Posterior cingulate gyrus (tissue), 11 donors: ENCODE measurements at places on chromosomes 7 and 10.

DNA sequence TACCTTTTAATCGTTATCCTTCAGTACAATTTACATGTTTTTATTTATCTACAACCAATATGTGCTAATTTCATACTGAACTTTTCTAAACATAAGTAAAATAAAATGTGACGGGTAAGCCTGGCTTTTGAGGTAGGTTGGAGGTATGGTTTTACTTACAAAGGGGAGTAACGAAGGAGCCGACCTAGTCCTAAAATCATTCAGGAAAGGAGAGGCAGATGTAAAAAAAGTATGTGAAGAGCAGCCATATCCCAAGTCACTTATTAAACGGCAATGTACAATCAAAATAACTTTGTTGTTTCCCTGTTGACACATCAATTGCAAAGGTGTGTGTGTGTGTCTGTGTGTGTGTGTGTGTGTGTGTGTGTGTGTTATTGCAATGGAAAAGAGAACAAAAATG, 351.3 kb downstream of the CRPPA start:
- DNase-seq = no peak

GRCh38 chr10:125797994-125798662, 22.5 kb upstream of the MMP21 start:
- DNase-seq = no peak

DNA sequence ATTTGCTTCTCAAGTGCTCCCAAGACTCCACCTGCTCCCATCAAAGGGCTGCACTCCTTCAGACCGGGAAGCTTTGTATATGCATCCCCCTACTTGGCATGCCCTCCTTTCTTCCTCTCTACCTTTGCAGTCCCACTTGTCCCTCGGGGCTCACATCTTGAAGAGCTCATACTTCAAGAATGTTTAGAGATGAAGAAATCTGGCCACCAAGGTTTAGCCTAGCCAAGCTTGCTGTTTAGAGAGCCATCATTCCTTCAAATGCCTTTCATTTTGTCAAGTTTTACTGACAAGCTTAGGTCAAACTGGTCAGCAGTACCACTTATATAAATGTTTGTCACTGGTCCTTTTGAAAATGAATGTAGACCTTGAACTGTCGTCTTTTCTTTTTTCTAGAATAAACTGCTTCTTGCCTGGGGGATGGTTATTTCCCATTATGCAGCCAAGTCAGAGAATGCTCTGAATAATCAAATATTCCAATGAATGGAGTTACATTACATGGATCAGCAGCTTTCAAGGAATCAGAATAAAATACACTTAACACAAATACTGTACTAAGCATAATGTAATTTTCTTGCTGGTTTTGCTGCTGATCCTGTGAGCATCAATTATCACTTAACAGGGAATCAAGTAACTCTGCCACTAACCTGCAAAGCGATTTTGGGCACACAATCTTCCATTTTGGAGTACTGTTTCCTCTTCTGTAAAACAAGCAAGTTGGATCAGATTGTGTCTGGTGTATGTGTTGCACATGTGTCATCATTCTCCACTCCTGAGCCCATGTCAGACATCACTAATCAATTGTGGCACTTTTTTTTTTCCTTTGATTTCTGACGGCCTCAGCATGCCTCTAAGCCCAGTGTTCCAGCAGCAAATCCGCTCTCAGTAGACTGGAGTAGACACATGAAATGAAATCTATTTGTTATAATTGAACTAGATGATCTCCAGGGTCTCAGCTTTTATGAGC, 357.9 kb downstream of the PTEN start:
- DNase-seq = no peak

- no peak for DNase-seq
Observed at GRCh38 chr7:157032644-157033482, 22.4 kb upstream of the MNX1 start.

DNA sequence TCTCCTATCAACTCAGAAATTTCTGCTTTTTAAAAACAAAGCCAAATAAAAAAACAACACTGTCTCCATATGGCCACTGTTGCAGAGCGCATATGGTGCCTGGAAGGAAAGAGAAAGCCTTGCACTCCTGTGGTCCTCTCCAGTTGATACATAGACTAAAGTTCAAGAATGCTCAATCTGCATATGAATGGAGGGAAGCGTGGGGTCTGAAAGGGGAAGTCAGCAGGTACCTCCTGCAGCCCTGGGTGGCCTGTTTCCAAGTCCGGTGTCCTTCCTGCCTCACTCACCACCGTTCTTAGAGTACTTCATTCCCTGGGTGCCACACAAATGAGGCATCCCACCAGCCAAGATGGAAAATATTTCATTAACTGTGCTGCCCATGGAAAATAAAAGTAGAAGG, 138.3 kb upstream of the PALS2 start:
- no peak for DNase-seq

DNA sequence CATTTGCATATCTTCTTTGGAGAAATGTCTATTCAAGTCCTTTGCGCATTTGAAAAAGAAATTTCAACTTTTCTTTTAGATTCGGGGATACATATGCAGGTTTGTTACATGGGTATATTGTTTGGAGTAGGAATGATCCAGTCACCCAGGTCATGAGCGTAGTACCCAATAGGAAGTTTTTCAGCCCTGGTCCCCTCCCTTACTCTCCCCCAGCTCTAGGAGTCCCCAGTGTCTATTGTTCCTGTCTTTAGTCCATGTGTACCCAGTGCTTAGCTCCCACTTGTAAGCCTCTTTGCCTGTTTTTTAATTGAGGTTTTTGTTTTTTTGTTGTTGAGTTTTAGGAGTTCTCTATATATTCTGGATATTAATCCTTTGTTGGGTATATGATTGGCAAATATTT, 63.3 kb downstream of the SND1 start:
- DNase-seq = no peak

GRCh38 chr7:6649241-6649961, 12.3 kb downstream of the ZNF316 start:
- no peak for DNase-seq

DNA sequence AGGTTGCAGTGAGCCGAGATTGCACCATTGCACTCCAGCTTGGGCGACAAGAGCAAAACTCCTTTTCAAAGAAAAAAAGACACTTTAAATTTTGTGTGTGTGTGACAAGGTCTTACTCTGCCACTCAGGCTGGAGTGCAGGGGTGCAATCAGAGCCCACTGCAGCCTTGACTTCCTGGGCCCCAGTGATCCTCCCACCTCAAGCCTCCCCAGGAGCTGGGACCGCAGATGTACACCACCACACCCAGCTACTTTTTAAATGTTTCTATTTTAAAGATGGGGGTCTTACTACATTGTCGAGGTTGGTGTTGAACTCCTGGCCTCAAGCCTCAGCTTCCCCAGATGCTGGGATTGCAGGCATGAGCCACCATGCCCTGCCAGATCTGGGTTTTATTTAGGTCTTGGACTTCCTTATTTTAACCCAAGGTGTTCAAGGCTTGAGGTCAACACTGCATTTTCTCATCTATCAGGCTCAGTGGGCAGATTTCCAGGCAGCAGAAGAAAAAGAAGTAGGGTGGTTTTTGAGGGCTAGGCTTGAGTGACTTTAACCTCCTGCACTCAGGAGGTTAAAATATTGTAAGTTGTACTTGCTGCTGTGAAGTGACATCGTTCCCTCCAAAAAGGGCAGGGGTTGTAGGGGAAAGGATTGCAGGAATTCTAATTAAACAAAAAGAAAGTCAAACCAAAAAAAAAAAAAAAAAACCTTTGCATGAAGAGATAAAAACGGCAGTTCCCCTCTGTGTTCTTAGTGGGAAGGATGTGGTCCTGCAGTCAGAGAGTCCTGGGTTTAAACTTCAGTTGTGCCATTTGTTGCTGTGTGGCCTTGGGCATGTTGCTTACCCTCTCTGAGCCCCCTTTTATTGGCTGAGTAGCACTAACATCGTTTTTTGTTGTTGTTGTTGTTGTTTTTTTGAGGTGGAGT, 71.5 kb downstream of the CARD11 start:
- DNase-seq = no peak

GRCh38 chr10:64086083-64086767, 565.0 kb downstream of the REEP3 start:
- no peak for DNase-seq

GRCh38 chr7:50228148-50228547, 76.4 kb upstream of the IKZF1 start:
- DNase-seq = no peak

- DNase-seq = no peak
Observed at GRCh38 chr10:62394556-62395018, 20.4 kb downstream of the ZNF365 start.

- DNase-seq = no peak
Observed at GRCh38 chr10:5890452-5890915, 441 bp downstream of the FBH1 start.

DNA sequence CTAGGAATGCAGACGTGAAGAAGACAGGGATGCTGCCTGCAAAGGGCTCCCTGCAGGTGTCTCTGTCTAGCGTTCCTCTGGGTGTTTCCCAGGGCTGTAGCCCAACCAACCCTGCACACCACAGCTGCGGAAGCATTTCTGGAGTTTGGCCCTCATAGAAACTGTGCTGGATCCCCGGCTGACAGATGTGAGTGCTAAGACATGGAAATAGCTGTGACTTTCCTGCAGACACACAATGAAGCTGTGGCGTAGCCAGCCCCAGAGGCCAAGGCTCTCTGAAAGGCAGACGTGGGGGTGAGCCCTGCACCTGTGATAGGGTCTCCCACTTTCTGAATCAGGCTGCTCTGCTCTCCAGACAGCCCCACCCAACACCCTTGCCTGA, 44.8 kb downstream of the ADCYAP1R1 start:
- peak; percentile 76 for DNase-seq

DNA sequence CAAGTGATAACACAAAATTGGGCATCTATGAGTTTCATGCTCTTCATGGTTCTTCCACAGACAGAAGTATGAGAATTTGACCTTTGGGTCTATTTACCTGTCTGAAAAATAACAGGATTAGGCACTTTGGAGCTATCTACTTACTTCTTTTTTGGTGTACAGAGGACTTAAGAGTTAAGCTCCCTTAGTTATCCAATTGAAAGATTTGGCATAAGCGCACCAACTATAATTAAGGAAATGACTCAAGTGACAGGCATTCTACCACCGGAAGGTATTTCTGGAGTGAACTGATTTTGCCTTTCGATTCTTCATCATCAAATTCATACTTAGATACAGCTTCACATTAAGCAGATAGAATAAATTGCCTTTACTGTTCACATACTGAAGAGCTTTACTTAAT, 43.9 kb downstream of the IFIT5 start:
- DNase-seq = no peak

- DNase-seq = no peak
Observed at GRCh38 chr10:109689785-109690184, 233.5 kb downstream of the XPNPEP1 start.

DNA sequence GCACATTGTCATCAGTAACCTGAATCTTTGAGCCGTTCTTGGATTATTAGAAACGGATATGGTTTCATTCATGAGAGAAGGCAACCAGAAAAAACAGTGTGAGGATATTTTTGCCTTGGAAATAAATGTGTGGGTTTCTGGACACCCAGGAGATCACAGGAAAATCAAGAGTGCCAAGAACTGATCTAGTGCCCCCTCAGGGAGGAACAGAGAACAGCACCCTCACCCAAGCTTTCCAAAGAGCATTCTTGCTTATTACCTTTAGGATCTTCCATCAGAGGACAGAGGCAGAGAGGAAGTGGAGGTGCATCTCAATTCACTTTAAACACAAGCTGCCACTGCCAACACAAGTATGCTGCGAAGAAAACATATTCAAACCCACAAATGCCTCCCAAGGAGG, 851.5 kb upstream of the COBL start:
- DNase-seq = no peak

GRCh38 chr10:33428682-33429081, 94.2 kb upstream of the NRP1 start:
- no peak for DNase-seq

DNA sequence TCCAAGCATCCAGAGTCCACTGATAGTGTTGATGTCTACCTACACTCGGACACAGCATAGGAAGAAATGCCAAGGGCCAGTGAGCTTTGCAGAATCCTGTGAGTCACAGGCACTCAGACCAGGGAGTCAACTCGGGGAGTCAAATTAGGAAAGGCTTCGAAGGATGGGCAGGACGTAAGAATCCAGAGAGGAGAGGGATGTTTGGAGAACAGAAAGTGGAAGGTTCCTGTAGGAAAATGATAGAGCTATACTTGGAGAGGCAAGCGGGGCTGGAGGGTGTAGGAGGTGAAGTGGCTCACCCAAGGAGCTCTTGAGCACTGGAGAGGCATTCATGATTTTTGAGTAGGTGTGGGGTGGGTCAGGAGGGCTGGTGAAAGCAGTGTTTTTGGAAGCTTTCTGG, 3.0 kb downstream of the ZYX start:
- no peak for DNase-seq

DNA sequence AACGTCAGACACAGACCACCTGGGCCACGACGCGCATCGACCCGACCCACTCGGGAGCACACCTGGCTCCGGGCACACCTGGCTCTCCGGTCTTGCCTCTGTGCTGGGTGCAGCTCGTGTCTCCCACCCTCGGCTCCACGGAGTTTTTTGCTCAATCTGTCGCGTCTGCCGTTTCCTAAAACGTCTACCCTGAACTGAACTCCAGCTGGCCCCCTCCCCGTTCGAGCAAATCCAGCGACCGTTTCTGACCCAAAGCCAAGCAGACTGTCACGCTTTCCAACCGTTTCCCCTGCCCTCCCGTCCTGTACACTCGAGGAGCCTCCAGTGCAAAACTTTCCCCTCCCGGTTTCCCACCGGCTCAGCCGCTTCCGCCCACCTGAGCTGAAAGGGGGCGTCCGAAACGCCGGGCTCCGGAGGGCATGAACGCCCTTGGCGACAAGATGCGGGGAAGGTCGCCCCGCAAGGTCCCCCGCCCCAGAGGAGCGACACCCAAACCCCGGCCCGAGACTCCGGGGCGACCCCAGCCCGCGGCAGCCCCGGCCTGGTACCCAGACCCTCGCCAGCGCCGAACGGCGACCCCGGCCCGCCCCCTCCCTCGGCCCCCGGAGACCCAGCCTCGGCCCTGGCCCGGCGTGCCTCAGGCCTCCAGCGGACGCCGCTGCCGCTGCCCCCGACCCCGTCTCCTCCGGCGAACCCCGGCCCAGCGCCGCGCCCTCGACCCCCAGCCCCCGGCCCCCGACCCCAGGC, 557 bp downstream of the CYTH3 start:
- DNase-seq = no peak

GRCh38 chr10:4240608-4241197, 455.7 kb upstream of the KLF6 start:
- no peak for DNase-seq

DNA sequence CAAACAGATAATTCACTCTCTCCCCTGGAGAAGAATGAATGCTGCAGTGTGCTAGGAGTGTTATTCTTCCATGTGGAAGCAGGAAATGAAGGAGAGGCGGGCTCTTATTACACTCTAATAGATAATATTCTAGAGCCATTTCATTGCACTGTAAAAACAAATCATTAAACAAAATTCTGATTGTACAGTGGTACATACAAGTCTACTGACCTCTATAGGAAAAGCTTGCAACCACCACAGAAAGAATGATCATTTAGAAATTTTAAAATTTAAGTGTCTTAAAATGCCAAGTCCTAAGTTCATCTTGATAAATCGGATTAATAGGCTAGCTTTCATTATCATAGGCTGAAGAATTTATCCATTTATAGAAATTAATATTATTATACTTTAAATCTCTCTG, 960.3 kb upstream of the LRRN3 start:
- DNase-seq = no peak

GRCh38 chr10:95798096-95798855, 42.3 kb downstream of the ENTPD1 start:
- no peak for DNase-seq

GRCh38 chr7:148155000-148155399, 435.6 kb upstream of the C7orf33 start:
- no peak for DNase-seq
